ENCODE measurements at places on chromosomes 3 and 15.

GRCh38 chr15:43928152-43928551 lies 101.3 kb downstream of the WDR76 start:
- no peak for DNase-seq

DNA sequence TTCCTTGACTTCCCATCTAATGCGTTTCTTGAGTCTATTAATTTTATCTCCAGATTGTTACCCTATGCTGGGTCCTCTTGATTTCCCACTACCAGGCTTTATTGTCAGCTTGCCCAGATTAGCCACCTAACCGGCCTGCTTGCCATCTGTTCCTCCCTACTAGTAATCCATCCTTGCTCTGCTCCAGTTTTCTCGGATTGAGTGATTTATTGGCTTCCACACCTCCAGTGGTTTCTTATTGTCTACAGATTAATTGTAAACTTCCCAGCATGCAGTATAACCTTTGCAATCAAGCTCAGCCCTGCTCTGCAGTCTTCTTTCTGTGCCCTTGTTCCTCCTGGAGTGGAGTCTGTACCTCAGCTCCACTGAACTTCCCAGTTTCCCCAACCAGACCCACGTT lies 63.4 kb downstream of the ARHGEF26 start:
- no peak for DNase-seq

- DNase-seq, result no peak
Measured at GRCh38 chr3:160257606-160258005, 32.4 kb downstream of the C3orf80 start.

DNA sequence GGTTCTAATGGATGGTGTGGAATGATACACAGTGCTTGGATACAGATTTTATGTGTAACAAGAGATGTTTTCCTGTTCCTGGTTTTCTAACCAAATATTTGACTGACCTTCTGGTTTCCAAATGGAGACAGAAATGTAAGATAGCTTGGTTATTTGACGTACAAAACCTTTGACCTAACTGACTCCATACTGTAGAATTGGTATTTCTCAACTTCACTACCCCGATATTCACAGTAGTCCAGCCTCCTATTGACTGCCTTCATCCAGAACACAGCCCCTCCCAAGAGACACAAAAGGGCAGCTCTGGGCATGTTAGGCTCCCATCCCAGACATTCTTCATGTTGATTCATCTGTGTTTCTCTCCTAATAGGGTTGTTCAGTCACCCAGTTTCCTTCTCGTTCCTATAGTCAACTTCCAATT lies 33.4 kb downstream of the MYO1E start:
- DNase-seq, result no peak

DNA sequence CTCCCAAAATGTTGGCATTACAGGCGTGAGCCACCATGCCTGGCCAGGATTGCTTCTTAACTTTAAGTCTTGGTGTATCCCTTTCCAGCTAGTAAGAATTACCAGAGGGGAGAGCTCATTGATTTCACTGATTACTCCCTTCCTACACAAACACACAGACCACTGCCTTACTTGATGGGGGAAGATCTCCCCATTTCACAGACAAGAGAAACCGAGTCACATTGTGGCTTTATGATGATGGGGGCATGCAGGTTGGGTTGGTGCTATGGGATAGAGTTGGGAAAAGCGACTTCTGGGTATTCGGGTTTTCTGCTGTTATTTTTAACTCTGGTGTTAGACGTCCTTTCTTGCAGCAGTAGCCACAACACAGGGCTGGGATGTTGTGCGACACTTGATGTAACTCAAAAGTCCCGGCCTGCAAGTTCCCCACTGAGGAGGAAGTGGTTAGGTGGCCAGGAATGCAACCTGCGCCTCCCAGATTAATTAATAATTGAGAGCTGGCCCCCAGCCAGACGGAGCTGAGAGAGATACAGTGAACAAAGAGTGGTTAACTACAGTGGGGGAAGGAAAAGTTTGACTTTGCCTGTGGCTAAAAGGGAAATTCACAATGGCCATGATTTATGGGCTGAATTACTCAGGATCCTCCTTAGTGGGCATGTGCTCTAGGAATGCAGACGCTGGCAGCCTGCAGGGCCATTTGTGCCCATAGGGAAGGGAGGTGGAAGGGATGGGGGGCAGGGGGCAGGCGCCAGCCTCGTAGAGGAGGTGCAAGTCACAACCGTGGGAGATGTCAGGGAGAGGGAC lies 63.6 kb downstream of the SMAD6 start:
- no peak for DNase-seq
